ELR (cell line): ENCODE measurements at places on chromosomes 5 and 9.
A peak's percentile ranks its signal among the peaks of the same experiment; 100 is the strongest.

GRCh38 chr5:125446986-125447385 lies 700.5 kb upstream of the ZNF608 start:
- no peak for DNase-seq

DNA sequence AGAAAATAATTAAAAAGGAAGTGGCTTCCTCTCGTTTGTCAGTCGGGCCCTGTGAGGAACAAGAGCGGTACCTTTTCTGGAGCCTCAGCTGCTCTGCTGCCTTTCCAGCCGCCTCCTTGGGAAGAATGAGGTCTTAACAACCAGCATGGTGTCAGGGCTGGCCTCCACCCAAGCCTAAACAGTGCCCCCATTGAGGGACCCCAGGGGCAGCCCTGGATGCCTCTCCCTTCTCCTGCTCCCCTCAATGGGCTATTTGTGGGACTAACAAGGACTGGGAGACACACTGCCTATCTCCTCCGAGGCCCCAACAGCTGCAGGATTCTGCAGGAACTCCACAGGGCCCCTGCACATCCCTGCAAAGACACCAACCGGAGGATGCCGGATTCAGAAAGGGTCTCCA lies 155.4 kb upstream of the MAP3K1 start:
- DNase-seq: no peak

DNA sequence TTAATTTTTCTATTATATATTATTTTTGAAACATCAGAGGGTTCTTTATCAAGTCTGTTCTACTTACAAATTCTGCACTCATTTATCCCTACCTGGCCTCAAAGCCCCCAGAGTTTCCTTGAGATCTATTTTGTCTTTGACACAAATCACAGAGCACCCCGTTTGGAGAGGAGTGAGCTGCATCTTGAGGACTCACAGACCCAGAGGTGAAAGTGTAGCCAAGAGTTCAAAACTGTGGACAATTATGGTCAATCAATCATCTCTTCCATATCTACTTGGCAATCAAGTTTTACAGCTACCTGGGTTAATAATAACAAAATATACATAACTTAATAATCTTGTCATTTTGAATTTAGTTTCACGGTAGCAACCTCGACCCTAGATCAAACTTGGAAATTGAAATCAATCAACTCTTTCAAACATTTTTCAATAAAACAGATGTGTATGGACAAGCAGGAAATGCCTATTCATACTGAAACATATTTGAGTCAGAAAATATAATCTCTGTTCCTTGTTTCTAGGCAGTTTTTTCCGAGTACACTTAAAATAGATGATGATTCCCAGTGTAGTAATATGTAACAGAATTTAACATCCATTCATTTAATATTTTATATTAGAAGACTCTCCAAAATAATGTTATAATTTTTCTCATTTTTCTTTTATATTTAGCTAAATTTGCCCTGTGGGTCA lies 13.7 kb upstream of the SYK start:
- DNase-seq: no peak

- peak; percentile 29 for DNase-seq
These were observed 11.7 kb downstream of the MAP3K1 start for GRCh38 chr5:56827049-56827448.

GRCh38 chr5:124136609-124137008 lies 609.8 kb downstream of the ZNF608 start:
- DNase-seq: no peak

- DNase-seq: no peak
These were observed 112.6 kb downstream of the GDNF start for GRCh38 chr5:37727238-37727637.

DNA sequence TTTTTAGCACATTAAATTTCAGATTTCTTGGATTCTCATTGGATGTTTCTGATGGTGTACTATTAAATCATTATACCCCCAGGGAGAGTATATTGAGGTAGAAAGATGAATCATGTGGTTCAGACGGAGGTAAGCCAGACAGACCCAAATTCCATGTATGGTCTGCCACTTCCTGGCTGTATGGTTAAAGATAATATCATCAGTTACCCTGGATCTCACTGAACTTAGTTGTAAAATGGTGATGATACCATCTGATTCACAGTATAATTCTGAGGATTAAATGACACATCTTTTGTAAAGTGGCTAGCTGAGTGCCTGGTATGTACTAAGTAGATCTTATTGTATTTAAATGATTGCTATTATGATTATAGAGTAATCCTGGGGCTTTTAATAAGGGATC lies 9.3 kb downstream of the SLC27A6 start:
- no peak for DNase-seq

DNA sequence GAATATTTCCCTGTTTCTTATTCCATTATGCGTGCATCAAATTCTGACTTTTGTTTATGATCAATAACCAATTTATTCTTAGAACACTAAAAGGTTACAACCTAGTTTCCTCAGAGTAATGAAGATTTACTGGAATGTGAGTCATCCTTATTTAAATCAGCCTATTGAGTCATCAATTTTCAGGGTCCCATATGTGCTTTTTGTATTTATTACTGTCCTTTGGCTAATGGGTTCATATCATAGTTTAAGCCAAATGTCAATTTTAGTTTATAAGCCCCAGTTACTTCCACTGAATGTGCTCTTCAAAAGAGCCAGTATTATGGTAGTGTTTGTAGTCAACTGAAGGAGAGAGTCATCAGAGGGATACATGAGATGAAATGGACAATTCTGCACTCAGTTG lies 359.2 kb downstream of the PRR16 start:
- DNase-seq: peak; percentile 42

DNA sequence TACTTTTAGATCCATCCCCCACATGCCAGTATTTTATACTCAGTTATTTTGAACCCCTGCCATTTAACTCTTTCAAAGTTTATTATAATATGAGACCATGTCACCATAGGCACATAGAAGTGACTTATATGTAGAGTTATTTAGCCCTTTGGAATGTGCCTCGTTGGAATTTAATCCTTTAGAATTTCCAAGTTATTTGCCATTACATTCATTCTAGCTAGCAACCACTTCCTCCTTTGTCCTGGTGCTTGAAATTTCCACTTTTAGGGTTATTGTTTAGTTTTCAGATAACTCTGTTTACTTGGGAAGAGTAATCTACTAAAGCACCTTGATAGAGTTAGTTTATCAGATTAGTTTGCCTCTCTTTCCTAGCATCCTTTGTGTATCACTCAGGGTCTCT lies 82.8 kb upstream of the TLE1 start:
- DNase-seq: peak; percentile 51

DNA sequence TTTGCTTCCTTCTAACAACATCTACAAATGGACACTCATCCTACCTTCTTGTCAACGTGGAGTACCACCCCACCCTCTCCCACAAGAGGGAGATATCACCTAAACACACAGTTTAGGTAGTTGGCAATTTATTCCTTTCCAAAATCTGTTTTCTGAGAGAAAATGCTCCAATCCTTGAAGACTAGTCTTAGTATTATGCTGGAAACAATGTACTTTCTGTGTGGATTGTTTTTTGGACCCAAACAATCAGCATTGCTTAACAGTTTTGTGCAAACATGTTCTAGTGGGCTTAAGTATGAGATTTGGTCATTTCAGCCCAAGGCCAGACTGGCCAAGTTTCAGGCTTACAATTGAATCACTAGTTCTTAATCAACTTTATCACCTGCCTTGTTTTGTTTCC lies 359.1 kb downstream of the ARHGEF28 start:
- peak; percentile 63 for DNase-seq

DNA sequence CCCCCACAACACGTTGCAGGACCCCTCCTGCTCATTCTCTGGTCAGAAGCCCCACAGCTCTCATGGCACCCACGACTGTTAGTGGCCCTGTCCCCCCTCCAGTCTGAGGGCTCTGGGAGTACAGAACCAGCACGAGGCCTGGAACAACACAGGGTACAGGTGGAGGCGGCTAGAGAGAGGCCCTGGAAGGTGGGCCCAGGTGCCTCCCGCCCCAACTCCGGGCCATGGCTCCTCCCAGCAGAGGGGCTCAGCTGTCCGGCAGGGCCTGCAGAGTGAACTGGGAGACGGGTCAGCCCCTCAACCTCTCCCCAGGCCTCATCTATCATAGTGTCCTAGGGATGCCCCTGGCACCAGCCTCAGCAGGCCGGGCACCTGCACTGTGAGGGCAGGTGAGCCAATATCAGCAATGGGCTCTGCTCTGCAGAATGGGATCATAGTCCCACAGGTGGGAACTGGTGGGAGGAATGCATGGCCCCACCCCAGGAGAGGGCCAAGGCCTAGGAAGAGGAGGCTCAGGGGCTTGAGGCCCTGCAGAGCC lies 58.6 kb downstream of the BARX1 start:
- DNase-seq: no peak

DNA sequence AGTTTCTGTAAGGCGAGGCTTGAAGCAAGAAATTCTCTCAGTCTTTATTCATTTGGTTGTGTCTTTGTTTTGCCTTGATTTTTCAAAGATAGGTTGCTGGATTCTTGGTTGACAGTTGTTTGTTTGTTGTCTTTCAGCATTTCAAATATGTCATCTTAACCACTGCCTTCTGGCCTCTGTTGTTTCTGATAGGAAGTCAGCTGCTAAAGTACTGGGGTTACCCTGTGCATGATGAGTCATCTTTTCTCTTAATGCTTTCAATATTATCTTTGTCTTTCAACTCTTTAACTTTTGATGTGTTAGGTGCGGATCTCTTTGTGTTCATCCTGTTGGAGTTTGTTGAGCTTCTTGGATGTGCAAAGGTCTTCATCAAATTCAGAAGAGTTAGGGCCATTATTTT lies 1571.3 kb downstream of the MAT2B start:
- no peak for DNase-seq

GRCh38 chr9:3308609-3309008 lies 217.2 kb downstream of the RFX3 start:
- no peak for DNase-seq

DNA sequence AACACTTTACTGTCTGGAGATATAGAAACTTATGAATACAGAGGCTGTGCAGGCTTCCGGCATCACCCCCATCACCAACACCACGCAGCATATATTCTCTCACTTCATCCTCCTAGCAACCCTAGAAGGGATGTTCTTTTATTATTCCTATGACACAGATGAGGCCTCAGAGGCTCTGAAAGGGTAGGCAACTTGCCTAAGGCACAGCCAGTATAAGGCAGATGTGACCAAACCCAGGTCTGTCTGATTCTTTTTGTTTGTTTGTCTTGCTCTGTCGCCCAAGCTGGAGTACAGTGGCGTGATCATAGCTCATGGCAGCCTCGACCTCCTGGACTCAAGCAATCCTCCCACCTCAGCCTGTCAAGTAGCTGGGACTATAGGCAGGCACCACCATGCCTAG lies 22.8 kb upstream of the CORO2A start:
- DNase-seq: no peak

- DNase-seq: peak; percentile 95
These were observed 376.7 kb downstream of the DNAH5 start for GRCh38 chr5:13567819-13568218.

DNA sequence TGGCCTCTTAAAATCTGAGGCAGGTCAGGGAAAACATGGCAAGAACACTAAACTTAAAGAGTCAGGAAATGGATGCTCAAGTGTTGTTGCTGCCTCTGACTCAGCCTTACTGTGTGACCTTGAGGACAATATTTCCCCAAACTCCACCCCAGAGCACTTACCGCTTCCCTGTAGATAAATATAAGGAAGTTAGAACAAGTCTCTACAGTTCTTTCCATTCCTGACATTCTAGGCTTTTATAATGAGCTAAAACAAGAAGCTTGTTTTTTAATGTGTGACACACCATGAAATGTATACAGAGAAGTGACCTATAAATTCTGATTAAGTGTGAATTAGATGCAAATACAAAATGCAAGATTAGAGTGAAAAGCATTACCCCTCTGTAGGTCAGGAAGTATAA lies 129.3 kb downstream of the GRIA1 start:
- peak; percentile 65 for DNase-seq

GRCh38 chr9:100730086-100730485 lies 152.2 kb downstream of the CAVIN4 start:
- DNase-seq: no peak

GRCh38 chr5:154756009-154756867 lies 1.1 kb downstream of the LARP1 start:
- peak; percentile 50 for DNase-seq

DNA sequence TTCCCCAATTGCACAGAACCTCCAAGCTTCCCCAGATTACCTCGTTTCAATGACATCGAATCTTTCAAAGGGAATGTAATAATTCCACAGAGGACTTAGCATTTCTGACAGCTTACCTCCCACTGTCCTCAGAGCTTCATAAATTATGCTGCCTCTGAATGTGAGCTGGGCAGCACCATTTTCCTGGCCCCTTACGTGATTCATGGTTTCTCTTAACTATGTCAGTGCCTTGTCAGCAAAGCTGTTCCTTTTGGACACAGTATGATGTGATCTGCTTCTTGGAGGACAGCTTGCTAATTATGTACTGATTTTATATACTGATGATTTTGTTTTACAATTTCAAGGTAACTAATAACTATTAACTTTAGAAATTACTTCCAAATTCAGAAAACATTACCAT lies 27.7 kb upstream of the SSBP2 start:
- DNase-seq: peak; percentile 46

DNA sequence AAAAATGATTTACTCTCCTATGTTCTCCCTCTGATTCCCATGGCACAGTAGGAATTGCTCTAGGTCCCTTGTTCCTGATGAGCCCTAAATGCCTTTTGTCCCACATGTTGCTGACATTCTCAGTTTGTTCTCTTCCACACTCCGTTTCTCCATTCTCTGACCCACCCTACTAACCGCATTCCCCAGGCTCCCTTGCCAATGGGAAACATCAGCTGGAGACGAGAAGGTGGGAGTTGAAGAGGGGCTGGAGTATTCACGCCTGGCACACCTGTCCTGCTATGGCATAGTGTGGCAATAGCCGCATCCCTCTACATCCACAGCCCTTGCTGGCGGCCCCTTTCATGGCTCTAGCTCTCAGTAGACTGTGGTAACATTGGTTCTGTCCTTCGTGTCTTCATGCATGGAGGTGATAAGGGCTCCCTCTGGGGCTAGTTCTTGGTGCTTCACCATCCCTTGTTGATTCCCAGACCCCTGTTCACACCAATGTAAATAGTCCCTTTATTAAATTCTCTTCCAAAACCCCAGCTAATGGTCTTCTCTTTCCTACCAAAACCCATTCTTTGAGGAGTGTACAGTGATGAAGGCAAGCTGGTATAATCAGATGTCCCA lies 16.4 kb upstream of the ARL15 start:
- DNase-seq: no peak

GRCh38 chr5:87560528-87560927 lies 147.8 kb upstream of the CCNH start:
- no peak for DNase-seq

- no peak for DNase-seq
These were observed 1.3 kb downstream of the ZER1 start for GRCh38 chr9:128770286-128771030.

- peak; percentile 46 for DNase-seq
These were observed 1.2 kb downstream of the UHRF2 start for GRCh38 chr9:6414247-6414641.

GRCh38 chr5:30505014-30505886 lies 688.2 kb upstream of the CDH6 start:
- peak; percentile 54 for DNase-seq
